CD4-positive, alpha-beta memory T cell (primary cell): ENCODE measurements at places on chromosomes 3 and 15. TPM values are rescaled to one million over a fixed set of nuclear protein-coding genes. Genes with fewer than 3 reads are reported as not detected.

- DNase-seq = no peak
Observed at GRCh38 chr3:150131663-150132062, 161.0 kb upstream of the PFN2 start.

The GOLGA6A gene
- not detected for polyA plus RNA-seq

The PLCH1 gene
- 0.02 TPM for polyA plus RNA-seq

The FGF7 gene
- polyA plus RNA-seq = not detected

The VIPR1 gene
- polyA plus RNA-seq = 23.1 TPM

The GPR171 gene
- 123 TPM for polyA plus RNA-seq

The FBXW12 gene
- polyA plus RNA-seq = not detected

GRCh38 chr3:57726397-57726796 is 29.7 kb upstream of the SLMAP start:
- no peak for DNase-seq

- no peak for DNase-seq
Observed at GRCh38 chr3:158050461-158050860, 55.8 kb downstream of the SHOX2 start.

DNA sequence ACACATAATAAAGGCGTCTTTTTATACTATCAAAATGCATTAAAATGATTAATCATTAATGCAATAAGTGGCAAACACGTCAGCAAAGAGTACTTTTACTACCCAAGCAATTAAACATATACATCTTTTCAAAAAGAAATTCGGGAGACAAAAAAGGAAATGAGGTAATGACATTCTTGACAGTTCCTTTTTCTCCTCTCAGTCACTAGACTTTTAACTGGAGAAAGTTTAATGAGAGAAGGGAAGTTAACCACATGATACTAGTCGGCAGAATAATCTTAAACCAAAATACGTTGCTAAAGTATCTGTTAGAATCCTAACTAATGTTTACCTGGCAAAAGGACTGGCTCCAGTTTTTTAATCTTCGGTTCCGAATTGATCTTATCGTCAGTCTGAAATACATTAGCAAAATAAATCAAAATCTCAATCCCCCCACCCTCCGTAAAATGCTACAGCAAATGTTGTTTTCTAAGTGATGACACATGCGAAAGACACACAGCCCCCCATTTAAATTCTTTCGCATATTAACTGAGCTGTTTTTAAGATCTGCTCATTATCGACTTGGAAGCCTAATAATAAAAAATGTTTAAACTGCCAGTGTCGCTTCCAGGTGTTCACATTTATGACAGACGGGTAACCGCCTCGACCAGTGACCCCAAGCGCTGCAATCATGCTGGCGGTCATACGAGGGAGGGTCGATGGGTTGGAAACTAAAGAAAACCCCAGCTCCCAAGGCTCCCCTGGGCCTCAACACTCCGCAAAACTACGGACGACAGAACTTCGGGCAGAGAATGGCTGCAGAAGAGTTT is 778 bp downstream of the MTMR10 start:
- no peak for DNase-seq

- no peak for DNase-seq
Observed at GRCh38 chr3:56753206-56753820, 48.4 kb downstream of the ARHGEF3 start.

GRCh38 chr3:150275941-150276340 is 132.2 kb upstream of the TSC22D2 start:
- no peak for DNase-seq

- peak; percentile 27 for DNase-seq
Observed at GRCh38 chr3:112437146-112438022, 61.9 kb downstream of the BTLA start.

The FGF12 gene
- not detected for polyA plus RNA-seq
